ENCODE measurements at places on chromosomes 12 and 14.

GRCh38 chr12:88884600-88884999, 304.3 kb upstream of the KITLG start:
- DNase-seq = no peak

DNA sequence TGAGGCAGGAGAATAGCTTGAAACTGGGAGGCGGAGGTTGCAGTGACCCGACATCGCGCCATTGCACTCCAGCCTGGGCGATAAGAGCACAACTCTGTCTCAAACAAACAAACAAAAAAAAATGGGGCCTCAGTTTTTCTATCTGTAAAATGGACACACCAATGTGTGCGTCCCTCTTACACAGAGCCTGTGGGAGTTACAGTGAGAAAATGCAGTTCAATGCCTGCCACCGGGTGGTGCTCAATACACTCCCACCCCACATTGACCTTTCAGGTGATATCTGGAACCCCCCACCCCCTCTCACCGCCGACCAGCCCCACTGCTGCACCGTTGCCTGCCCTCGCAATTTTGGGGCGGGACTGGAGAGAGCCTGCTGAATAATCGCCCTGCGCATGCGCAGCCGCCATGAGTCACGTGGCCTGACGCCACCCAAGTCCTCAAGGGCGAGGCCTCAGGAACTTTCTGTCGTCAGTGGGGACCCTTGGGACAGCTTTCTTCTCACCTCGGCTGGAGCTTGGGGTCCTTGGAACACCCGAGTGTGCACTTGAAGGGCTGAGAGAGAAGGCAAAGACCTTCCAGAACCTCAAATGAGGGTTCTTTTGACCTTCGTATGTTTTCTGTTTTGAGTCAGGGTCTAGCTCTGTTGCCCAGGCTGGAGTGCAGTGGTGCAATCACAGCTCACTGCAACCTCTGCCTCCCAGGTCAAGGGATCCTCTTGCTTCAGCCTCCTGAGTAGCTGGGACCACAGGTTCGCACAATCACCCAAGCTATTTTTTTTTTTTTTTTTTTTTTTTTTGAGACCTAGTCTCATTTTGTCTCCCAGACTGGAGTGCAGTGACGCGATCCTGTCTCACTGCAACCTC, 14.6 kb upstream of the CABP1 start:
- no peak for DNase-seq

GRCh38 chr12:4643747-4644146, 5.1 kb downstream of the AKAP3 start:
- DNase-seq = no peak

DNA sequence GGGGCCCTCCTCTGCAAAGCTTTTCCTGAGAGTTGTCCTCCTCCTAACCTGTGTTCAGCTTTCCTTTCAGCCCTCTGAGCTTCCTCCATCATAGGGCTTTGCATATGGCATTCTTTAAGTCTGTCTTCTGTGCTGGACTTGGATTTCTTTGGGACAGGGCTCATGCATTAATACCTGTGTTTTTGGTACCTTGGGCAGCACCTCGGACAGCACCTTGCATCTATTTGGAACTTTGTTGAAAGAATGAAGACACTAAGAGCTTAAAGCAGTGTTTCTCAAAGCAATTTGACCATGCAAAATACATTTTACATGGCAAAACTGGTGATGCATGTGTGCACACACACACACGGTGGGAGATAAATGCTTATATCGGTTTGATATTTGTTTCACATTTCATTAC, 115.0 kb upstream of the SRRM4 start:
- DNase-seq = no peak

- no peak for DNase-seq
Observed at GRCh38 chr12:92796650-92797049, 93.9 kb downstream of the PLEKHG7 start.

Measured in DMS79 treated with DMSO at 0.1 percent for 48 hours (cell line).